Stomach (tissue), 19 donors: ENCODE measurements at places on chromosomes 12 and 14. TPM values are rescaled to one million over a fixed set of nuclear protein-coding genes. Genes with fewer than 3 reads are reported as not detected.

DNA sequence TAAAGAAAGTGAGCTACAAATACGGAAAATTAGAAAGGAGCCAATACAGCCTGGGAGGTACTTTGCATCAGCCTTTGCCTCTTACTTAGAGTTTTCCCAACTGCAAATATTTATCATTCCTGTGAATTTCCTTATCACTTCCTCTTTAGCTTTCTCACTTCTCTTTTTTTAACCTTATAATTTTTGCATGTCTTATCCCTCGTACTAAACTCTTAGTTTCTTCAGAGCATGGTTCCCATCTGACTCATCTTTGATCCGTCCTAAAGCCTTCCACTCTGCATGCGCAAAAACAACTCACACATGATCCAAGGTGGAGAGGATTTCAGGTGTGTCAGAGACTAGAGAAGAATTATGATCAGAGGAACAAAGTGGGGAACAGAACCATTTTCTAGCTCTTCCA lies 9.6 kb upstream of the SNAPC1 start:
- DNase-seq, result peak; percentile 17

DNA sequence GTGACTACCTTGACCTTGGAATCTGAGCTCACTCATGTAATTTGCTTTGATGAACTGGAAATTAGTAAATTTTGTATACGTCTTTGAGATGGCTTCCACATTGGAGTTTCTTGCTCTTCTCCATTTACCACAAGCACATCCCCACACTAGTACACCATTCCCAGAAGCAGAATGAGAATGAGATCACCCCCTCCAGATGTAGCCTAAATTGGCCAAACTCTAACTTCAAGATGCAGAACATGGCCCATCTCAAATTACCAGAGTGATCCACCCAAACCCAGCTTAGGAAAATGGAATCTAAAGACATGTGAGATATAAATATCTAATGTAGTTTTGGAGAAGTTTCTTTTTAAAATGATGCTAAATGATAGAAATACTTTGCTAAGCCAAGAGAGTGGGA lies 9.5 kb upstream of the TAS2R20 start:
- DNase-seq, result no peak

DNA sequence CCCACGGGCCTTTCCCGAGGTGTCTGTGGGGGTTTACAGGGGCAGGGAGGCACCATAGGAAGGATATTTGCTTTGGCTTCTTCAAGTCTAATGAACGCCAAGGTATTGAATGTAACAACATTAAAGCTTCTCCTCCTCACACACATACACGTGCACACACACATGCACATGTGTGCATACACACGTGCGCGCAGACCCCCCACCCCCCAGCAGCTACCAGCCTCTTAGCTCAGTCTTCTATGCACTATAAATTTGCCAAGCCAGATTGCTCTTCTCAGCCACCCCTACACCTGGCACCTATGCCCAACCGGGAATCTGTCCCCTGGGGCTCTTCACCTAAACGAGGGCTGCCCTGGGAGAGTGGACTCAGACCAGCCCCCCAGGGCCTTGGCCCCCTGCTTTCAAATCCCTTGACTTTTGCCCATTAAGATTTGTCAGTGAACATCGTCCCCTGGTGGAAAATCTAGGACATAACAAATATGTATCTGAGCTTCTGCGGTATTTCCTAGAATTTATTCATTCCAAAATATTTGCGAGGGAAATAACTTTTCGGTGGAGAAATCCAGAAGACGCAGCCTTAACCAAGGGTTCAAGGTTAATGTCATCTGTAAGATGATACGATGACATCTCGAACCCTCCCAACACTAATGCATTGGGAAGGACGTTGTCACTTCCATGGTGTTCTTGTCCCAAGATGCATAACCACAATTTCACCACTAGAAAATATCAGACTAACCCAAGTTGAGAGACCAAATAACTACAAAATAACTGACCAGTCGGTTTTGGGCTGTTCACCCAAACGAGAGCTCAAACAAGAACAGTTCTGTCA lies 330.4 kb downstream of the MED13L start:
- no peak for DNase-seq

KITLG gene
- polyA plus RNA-seq, result 12.8 TPM

SLC8A3 gene
- polyA plus RNA-seq, result 0.03 TPM

DNA sequence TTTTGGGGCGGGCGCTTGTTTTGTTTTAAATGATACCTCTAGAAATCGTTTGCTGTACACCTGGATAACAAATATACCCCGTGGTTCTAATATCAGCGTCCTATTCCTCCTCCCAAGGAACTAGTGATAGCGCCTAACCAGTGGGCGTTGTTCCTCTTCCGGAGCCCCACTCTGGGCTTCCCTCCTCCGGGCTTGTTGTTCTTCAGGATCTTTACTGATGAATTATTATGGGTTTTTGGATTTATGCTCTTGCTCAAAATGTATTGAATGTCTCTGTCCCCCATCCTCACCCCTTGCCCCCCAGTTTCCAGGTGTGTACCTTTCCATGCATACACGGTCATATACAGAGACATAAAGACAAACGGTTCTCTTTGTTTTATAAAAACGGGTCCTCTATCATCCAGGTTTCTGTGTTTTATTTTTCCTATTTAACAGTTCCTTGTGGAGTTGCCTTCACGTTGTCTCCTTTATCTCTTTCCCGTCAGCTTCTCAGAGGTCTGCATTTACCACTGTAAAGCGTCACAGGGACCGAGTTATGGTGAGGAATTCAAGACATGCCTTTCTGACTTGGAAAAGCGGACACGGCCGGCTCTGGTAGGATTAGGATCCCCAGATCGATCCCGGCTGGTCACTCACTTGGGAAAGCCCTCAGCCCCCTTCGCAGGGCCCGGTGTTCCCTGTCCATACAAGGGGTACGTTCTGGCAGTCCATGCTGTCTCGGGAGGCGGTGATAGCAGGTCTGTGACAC lies 655 bp upstream of the PLEKHG3 start:
- DNase-seq, result no peak

USP44 gene
- polyA plus RNA-seq, result 0.28 TPM

PPFIA2 gene
- polyA plus RNA-seq, result 0.15 TPM

DNAJC22 gene
- 1.6 TPM for polyA plus RNA-seq
